ENCODE measurements at places on chromosomes 5 and 9. TPM values are rescaled to one million over a fixed set of nuclear protein-coding genes. Genes with fewer than 3 reads are reported as not detected.

The GALNT12 gene
- 10.3 TPM for total RNA-seq

The IRX1 gene
- 25.4 TPM for total RNA-seq

The CDX1 gene
- not detected for total RNA-seq

The BHMT2 gene
- total RNA-seq: 0.82 TPM

The C9orf50 gene
- not detected for total RNA-seq

The STKLD1 gene
- 2.0 TPM for total RNA-seq

The TTC16 gene
- total RNA-seq: not detected

The PAPPA gene
- total RNA-seq: 0.36 TPM

The WDR5 gene
- total RNA-seq: 14.2 TPM

The COL15A1 gene
- total RNA-seq: 23.2 TPM

The SOX30 gene
- 0.18 TPM for total RNA-seq

The TMEM141 gene
- 14.7 TPM for total RNA-seq

The ARHGEF28 gene
- total RNA-seq: 6.7 TPM

The IL6ST gene
- 69.0 TPM for total RNA-seq

The GTF2H2C gene
- total RNA-seq: 81.4 TPM

The PLK2 gene
- total RNA-seq: 123 TPM

The CEP72 gene
- total RNA-seq: 7.1 TPM

The NR2F1 gene
- total RNA-seq: 97.7 TPM

The SURF1 gene
- 5.1 TPM for total RNA-seq

The C9 gene
- not detected for total RNA-seq
